ENCODE measurements at places on chromosomes 4 and X.

GRCh38 chr4:11264841-11265240 lies 163.9 kb downstream of the HS3ST1 start:
- DNase-seq = no peak

GRCh38 chrX:149476513-149476912 lies 28.6 kb downstream of the IDS start:
- no peak for DNase-seq

DNA sequence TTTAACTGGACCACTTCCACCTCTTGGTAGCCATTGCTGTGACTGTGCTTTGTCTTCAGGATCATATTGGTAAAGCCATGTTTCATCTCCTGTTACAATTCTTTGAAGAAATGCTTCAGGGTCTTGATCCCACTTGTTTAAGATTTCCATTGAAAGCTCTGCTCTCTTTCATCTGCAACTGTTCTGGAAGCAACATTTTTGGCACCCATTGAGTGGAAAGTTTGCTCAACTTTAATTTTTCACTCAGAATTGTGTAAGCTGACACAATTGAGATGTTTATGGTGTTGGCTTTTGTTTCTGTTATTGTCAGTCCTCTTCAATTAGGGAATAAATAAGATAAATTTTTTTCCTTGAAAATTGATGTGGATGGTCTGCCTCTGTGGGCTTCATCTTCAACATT lies 237.4 kb downstream of the MAPK10 start:
- DNase-seq = no peak

GRCh38 chr4:176230836-176231235 lies 35.5 kb upstream of the SPATA4 start:
- no peak for DNase-seq

GRCh38 chr4:61984260-61984909 lies 784.3 kb downstream of the ADGRL3 start:
- no peak for DNase-seq

DNA sequence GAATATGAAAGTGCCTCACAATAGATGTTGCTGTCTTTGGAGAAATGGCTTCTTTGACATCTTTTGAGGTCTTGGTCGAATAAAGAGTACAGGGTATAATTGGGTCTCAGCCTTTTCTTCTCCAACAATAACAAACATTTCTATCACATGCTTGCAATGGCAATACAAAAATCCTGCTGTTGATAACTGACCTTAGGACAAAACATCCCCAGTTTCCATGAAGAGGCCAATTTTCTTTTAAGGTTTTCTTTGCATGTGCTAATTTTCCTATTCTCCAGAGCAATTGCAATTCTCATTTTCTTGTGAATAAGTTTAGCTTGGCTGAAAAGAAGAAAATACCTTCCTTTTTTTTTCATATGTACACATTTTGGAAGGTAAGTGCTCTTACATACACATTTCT lies 130.7 kb upstream of the RPS6KA6 start:
- DNase-seq = no peak

- no peak for DNase-seq
These were observed 73.9 kb downstream of the IRF2 start for GRCh38 chr4:184400375-184400870.

- DNase-seq = no peak
These were observed 159.9 kb downstream of the RAP1GDS1 start for GRCh38 chr4:98421111-98421510.

GRCh38 chr4:113293043-113293560 lies 243.6 kb downstream of the ANK2 start:
- no peak for DNase-seq

DNA sequence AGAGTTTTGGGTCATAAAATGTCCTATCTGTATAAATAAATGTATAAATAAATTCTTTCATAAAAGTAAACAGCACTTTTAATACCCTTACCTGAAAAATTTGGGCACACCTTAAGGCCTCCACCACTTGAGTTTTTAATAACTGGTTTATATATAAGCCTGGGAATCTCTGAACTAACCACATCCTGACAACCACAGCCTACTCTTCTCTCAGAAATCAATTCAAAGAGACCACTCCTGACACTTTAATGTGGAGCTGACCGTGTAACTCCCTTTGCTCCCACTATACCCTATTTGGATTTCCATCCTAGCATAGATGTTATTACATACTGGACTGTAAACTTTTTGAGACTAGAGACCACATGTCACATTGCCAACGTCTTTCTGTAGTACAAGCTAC lies 3.5 kb downstream of the FBXL5 start:
- no peak for DNase-seq

- DNase-seq = no peak
These were observed 45.3 kb upstream of the DDX3X start for GRCh38 chrX:41288641-41289040.

- DNase-seq = no peak
These were observed at the start of gene BEND4 for GRCh38 chr4:42152507-42153504. TSS of gene BEND4 (minus strand) at chr4:42152655. CDS start at chr4:42152143, 512 bp downstream.

- no peak for DNase-seq
These were observed 166.5 kb downstream of the MAML3 start for GRCh38 chr4:139987502-139987850.

DNA sequence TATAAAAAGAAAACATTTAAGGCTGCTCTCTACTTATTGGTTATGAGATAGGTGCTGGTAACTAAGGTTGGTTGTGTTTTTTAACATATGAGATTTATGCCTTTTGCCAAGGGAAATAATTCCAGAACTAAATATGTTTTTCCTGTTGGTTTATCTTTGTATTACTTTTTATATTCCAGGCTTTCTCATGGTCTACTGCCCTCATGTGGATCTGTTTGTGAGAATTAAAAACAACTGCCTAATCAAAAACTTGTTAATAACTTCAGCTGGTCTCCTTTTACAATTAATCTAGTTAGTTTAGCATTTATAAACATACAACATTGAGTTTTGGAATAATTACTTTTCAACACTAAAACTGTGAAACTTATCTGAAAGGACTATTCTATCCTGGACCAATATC lies 1208.3 kb downstream of the ADGRL3 start:
- DNase-seq = no peak

- no peak for DNase-seq
These were observed 118.7 kb downstream of the ZIC3 start for GRCh38 chrX:137684591-137684990.

DNA sequence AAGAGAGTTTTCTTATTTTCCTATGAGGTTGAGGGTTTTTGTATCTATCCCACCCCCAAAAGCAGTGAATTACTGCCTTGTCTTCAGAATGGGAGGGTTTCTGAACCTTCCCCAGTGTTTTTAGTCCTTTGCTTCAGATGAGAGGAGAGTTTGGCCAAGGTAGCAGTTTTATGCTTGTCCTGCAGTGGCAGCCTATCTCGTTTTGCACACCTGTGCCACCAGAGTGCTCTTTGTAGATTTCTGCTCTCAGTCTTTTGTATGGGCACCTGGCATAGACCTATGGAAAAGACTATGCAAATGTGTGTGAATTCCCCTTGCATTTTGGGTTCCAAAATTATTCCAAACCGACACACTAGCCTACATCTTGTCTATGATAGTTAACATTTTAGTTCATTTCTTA lies 5.8 kb downstream of the TBC1D19 start:
- DNase-seq = no peak

GRCh38 chr4:127379499-127379898 lies 253.3 kb upstream of the INTU start:
- no peak for DNase-seq

GRCh38 chrX:16188687-16189086 lies 21.4 kb downstream of the MAGEB17 start:
- DNase-seq = no peak

GRCh38 chr4:80081566-80081965 lies 8.5 kb upstream of the ANTXR2 start:
- DNase-seq = no peak

GRCh38 chr4:97016186-97016907 lies 1126.9 kb downstream of the STPG2 start:
- no peak for DNase-seq

DNA sequence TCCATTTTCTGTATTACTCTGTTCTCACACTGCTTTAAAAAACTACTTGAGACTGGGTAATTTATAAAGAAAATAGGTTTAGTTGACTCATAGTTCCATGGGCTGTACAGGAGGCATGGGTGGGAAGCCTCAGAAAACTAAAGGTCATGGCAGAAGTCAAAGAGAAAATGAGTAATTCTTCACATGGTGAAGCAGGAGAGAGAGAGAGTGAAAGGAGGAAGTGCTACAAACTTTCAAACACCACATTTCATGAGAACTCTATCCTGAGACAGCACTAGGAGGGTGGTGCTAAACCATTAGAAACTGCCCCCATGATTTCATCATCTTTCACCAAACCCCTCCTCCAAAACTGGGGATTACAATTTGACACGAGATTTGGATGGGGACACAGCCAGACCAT lies 108.0 kb upstream of the PBDC1 start:
- DNase-seq = no peak

- DNase-seq = no peak
These were observed 97.0 kb downstream of the AGTR2 start for GRCh38 chrX:116267511-116268040.

GRCh38 chr4:1731180-1731579 lies 9.9 kb downstream of the TACC3 start:
- no peak for DNase-seq

DNA sequence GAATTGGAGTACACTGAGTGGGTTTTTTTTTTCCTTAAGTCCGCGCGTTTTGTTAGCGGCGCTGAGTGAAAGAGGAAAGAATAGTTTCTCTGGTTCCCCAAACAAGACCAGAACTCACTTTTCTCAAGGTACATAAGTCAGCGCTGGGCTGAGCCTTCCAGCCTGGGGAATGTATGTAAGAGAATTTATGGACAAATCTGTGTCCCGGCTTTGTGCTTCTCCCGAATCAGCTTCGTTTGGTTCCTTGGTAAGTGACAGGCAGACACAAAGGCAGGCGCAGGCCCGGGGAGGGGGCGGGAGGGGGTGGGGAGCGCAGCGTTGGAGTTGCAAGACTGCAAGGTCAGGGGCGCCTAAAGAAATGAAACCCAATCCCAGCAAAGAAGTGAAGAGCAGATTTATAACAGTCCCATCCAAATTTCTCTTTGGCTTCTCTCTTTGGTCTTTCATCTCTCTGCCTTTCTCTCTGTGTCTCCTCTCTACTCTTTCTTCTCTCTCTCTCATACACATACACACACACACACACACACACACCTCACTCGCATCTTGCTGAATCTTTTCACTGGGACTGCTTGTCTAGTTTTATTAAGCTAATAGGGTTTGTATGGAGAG lies 981 bp downstream of the TET2 start:
- peak; percentile 6 for DNase-seq

DNA sequence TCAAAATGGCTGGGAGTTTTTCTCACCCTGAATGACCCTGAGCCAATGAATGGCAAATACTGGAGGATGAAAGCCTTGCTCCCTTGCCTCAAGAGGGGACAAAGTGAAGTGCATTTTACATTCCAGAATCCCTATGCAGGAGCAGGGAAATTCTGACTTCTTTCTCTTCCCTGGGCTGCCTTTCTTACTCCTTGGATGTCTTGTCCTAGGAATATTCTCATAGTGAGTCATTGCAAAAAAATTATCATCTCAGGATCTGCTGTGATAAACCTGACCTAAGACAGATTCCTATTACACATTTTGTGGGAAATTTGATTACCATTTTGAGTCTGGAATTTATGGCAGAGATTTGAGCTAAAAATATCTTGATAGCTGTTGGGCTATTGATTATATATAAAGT lies 199.9 kb downstream of the TMA16 start:
- no peak for DNase-seq

GRCh38 chrX:151702026-151702714 lies 6.9 kb downstream of the PRRG3 start:
- DNase-seq = no peak

GRCh38 chr4:20268028-20268427 lies 16.3 kb downstream of the SLIT2 start:
- DNase-seq = no peak

DNA sequence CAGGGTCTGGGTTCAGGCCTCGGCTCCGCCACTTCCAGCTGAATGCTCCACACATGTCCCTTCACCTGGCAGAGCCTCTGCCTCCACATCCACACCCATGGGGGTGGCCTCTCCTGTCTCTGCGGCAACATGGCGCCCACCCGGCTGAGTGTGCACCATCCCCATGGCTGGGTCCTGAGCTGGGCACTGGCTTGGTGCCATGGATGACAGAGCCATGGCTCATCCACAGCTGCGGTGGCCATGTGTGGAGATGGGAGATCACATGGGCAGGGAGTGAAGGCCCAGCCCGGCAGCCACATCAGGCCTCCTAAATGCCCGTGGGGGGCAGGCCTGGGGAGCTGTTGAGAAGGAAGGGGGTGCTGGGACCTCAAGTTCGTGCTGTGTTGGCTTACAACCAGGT lies 213.7 kb downstream of the AFAP1 start:
- no peak for DNase-seq

DNA sequence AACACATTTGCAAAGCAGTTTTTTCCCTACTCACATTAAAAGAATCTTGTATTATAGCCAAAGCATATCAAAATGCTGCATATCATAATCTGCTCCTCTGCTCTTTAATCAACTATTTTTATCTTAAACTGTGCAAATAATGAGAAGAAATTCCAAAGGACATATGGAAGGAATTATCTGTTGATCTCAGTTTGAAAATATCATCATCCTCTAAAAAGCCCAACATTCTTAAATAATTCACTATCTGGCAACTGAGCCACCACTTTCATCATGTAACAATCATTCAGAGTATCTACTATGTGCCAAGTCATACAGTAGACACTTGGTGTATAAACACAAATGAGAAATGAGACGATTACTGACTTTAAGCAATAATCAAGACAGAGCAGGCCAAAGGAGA lies 63.0 kb downstream of the PRSS12 start:
- no peak for DNase-seq

GRCh38 chrX:38845426-38845825 lies 44.2 kb downstream of the MID1IP1 start:
- no peak for DNase-seq

GRCh38 chr4:169033660-169034059 lies 23.6 kb upstream of the CBR4 start:
- no peak for DNase-seq

DNA sequence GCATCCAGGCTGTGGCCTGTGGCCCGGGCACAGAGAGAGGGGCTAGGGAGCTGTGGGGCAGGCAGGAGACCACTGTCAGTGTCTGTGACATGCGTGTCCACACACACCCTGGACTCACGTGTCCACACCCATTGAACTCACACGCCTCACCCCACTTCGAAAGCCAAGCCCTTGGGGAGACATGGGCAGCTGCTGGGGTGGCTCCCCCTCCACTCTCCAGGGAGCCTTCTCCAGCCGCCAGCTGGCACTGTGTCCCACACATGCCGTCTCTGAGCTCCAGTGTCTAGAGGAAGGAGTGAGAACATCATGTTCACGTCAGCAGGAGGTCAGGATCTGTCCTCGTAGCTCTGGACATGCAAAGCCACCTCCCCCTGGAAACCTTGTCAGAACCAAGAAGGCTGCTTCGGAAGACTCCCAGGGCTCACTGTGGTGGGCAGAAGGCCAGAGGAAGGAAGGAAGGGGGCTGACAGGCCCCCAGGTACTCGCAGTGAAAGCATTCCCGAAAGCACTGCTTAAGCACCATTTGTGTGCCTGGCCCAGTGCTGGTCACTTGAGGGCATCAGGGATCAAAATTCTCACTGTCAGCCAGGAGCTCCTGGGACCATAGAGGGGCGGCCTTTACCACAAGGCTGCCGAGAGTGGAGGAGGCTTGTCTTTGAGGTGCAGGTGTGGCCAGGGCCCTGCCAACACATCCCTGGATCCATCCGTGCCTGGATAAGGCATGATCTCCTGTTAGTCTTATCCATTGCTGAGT lies 61.4 kb downstream of the HTRA3 start:
- DNase-seq = no peak

- no peak for DNase-seq
These were observed 13.9 kb downstream of the TXK start for GRCh38 chr4:48120132-48120531.

GRCh38 chr4:116275006-116275405 lies 810.4 kb downstream of the TRAM1L1 start:
- no peak for DNase-seq

GRCh38 chr4:46656071-46656470 lies 253.0 kb downstream of the COX7B2 start:
- DNase-seq = no peak
